Head of caudate nucleus (tissue), 42 donors: ENCODE measurements at places on chromosomes 7 and 10.

DNA sequence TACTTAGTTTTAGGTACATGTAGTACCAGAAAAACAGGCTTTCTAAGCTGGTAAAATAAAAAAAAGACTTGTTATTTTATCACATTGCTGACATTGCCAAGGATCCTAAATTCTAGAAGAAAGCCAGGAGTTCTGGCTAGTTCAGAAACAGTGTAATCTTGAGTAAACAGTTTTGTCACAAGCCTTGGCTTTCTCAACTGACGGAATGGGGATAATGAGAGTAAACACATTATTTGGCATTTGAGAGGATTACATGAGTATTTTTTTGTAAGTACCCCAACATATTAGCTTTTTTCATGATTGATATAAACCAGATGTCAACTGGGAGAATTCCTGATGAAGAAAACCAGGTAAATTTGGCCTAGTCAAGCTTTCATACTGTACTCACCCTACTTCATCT lies 269.8 kb downstream of the SORCS1 start:
- no peak for DNase-seq

GRCh38 chr7:36449685-36450084 lies 60.0 kb downstream of the ANLN start:
- no peak for DNase-seq

DNA sequence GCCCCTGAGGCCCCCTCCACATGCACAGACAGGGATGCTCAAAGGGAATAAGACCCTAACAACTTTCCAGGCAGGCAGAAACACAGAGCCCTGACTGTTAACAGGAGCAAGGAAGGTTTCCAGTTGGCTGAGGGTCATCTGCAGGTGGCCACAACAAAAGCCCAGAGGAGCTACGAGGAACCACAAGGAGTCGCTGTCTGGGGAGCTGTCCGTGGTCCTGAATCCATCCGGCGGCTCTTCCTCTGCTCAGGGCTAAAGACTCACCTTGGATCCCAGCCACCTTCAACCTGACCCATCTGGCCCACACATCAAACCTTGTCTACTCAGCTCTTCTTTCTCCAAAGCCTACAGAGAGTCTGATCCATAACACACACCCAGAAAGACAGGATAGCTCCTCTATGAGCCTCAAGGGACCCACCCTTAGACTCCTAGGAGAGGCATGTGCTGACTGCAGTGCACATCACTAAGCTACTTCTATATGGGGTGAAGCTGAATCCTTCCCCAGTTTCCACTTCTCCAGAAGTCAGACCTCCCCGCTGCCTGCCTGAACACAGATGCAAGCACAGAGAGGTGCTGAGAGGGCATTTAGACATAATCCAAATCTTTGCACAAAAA lies 104.0 kb downstream of the SLIT1 start:
- DNase-seq, result no peak

DNA sequence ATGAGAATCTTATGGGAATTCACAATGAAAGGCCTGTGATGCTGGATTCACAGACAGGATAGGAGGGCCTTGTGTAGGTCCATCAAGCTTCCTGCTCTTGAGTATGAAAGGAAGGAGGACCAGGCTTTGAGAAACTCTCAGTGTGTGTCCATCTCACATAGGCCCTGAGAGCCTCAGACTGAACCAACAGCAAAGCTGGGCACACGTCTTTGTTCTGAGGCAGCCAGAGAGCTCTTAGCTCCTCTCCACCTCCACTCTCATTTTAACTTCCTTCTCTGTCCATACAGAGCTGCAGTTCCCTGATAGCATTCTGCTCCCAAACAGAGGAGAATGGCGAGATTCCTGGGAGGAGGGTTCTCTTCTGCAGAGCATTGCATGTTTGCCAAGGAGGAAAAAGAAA lies 515.6 kb downstream of the CALN1 start:
- no peak for DNase-seq

GRCh38 chr7:101677391-101677790 lies 48.3 kb upstream of the MYL10 start:
- DNase-seq, result no peak

GRCh38 chr7:70472601-70473237 lies 659.2 kb upstream of the GALNT17 start:
- peak; percentile 25 for DNase-seq

DNA sequence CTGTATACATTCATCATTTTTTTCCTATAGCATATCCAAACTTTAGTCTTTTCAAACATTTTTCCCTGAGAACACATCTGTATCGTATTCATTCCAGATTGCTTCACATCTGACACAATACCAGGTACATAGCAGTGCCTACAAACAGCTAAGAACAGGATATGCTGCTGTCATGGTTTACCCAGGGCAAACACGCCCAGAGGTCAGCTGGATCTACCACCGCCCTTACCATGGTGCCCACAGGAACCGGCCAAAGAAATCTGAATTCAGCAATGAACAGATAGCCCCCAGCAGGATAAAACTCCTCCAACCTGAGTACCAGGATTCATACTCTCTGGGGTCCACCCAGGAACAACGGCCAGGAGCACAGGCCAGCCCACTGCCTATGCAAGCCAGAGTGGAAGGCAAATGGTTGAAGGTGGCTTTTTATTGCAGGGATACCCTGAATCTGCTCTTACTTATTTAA lies 43.0 kb downstream of the TNS3 start:
- no peak for DNase-seq

GRCh38 chr10:80139265-80139664 lies 6.7 kb downstream of the PLAC9 start:
- no peak for DNase-seq

GRCh38 chr7:100632951-100633717 lies 8.2 kb downstream of the TFR2 start:
- DNase-seq, result peak; percentile 61

DNA sequence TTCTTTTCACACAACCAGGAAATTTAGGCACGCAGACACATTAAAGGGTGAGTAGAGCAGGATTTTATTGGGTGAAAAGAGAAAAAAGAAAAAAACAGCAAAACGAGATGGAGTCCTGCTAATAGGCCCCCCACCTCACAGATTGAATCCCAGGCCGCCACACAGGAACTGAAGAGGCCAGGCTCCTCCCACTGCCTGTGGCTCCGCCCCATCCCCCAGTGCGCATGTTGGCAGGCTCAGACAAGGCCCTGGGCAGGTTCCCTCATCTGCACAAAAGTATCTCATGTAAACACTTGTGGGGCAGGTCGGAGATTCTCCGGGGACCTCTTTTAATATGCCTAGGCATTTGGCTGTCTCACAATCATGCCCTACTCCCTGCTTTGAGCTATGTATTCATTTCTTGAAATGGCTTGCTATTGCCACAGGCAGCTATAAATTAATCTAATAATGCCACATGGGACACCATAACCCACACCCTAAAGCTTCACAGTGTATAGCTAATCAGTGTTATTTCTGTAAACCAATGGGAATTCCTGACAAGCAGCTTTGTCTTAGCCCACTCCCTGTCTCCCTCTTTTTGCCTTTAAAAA lies 76.2 kb upstream of the KIF5B start:
- no peak for DNase-seq

DNA sequence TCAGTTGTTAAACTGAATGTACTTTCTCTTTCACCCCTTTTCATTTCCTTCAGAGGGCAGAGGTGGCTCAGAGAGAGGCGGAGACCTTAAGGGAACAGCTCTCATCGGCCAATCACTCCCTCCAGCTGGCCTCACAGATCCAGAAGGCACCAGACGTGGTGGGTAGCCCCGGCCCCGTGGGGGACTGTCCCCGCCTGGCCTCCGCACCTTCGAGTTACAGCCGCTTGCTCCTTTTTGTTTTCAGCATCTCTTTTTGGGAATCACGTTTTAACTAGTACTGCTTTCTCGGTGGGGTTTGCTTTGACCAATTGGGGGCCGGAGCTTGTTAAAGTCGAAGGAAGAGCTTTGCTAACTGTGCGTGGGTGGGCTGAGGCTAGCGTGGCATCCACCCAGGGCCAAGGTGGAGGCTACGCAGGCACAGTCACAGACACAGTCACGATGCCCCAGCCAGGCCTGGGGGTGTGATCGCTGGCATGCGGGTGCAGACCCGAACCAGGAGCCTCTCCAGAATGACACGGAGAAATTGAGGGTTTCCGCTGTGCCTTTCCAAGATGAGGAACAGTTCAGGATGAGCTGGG lies 116.2 kb upstream of the SH2B2 start:
- peak; percentile 39 for DNase-seq

GRCh38 chr7:73577627-73578341 lies 595 bp downstream of the TBL2 start:
- no peak for DNase-seq

DNA sequence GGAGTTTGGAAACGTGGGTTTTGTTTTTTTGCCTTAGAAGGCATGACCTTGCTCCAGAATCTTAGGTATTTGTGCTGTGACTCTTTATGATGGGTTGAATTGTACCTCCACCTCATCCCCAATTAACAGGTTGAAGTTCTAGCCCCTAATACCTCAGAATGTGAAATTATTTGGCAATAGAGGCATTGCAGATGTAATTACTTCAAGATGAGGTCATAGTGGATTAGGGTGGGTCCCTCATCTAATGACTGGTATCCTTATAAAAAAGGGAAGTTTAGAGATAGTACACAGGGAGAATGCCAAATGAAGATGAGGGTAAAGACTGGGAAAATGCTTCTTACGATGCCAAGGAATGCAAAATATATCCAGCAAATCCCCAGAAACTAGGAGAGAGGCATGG lies 3.0 kb upstream of the FAM200A start:
- DNase-seq, result no peak
